ENCODE measurements at places on chromosomes 16 and 17.

DNA sequence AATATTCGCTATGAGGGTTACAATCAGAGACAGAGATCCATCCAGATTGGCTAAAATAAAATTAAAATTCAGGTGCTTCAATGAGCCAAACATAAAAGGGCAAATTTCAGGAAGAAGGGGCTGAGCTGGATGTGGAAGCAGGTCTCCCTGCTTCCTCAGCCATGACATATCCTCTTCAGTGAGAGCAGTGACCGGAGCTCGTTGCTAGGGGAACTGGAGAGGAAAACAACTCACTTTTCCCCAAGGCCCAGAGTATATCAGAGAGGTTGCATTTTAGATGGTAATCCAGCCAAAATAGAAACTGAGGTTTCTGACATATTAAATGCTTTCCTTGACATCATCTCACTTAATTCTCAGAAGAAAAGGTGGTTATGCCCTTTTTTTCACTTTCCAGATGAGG is 503.5 kb downstream of the HS3ST4 start:
- H3K4me3 ChIP-seq = no peak overlapping the region
- no peaks in the 10 kb centered on the region for H3K36me3 ChIP-seq
- DNase-seq = no peak
- H3K27ac ChIP-seq = no peak overlapping the region

- H3K27me3 ChIP-seq = no peaks in the 10 kb centered on the region
- H3K4me3 ChIP-seq = peak overlapping the region; percentile 94
- peaks cover 30% of the 10 kb centered on the region for H3K4me1 ChIP-seq
- peak; percentile 46 for DNase-seq
- peak overlapping the region; percentile 90 for H3K27ac ChIP-seq
Observed at GRCh38 chr17:63842173-63842539, 329 bp downstream of the SMARCD2 start.

DNA sequence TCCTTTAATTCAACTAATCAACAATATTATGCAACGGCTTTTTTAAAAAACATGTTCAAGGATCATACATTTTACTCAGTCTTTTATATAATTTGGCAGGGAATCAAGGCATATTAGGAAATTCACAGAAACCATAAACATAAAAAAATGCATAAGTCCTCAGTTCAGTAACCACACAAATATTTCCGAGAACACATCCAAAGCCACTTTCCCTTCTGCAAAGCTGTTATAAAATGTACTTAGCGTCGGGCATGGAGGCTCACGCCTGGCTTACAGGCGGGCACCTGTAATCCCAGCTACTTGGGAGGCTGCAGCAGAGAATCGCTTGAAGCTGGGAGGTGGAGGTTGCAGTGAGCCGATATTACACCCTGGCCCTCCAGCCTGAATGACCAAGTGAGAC is 9.7 kb upstream of the ZC3H7A start:
- no peaks in the 10 kb centered on the region for H3K27me3 ChIP-seq
- no peak for DNase-seq
- no peaks in the 10 kb centered on the region for H3K4me1 ChIP-seq
- no peak overlapping the region for H3K4me3 ChIP-seq
- no peak overlapping the region for H3K27ac ChIP-seq
- no peaks in the 10 kb centered on the region for H3K36me3 ChIP-seq

DNA sequence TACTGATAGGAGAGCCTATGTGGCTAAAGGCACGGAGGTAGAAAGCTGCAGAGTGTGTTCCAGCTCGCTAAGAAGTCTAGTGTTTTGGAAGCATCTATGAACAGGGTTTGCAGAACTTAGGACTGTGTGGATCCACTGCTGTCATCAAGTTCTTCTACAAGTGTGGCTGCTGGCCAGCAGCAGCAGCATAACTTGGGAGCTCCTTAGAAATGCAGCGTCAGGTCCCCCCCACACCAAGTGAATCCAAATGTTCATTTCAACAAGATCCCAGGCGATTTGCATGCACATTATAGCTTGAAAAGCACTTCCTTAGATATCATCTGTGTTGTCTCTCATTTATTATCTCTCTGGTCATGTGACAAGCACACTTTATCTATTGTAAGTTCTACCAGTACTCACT is 131.9 kb upstream of the SHISA6 start:
- DNase-seq = no peak
- H3K27me3 ChIP-seq = no peaks in the 10 kb centered on the region
- no peak overlapping the region for H3K27ac ChIP-seq
- no peaks in the 10 kb centered on the region for H3K4me1 ChIP-seq

DNA sequence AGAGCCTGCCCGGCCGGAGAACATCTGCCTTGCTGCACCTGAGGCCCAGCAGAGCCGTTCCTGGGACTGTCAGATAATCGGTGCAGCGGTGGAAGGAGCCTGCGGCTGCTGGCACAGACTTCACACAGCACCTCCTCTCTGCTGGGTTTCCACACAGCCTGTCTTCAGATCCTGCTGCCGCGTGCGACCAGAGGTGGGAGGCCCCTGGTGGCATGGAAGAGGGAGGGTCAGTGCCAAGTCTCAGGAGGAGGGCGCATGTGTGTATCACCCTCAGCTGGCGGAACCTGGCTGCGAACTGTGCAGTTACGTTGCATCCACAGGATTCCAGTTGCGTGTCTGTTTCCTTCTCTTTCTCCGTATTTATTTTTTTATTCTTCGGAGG is 3.3 kb downstream of the CDK5R1 start:
- H3K36me3 ChIP-seq = no peaks in the 10 kb centered on the region
- H3K27ac ChIP-seq = no peak overlapping the region
- no peaks in the 10 kb centered on the region for H3K27me3 ChIP-seq
- DNase-seq = no peak
- H3K4me1 ChIP-seq = no peaks in the 10 kb centered on the region

GRCh38 chr17:48554412-48555257 is 9.7 kb upstream of the HOXB2 start:
- H3K36me3 ChIP-seq = no peaks in the 10 kb centered on the region
- H3K27me3 ChIP-seq = peaks cover 3% of the 10 kb centered on the region
- DNase-seq = no peak
- H3K4me1 ChIP-seq = no peaks in the 10 kb centered on the region
- H3K4me3 ChIP-seq = peak overlapping the region; percentile 68
- peak overlapping the region; percentile 78 for H3K27ac ChIP-seq

DNA sequence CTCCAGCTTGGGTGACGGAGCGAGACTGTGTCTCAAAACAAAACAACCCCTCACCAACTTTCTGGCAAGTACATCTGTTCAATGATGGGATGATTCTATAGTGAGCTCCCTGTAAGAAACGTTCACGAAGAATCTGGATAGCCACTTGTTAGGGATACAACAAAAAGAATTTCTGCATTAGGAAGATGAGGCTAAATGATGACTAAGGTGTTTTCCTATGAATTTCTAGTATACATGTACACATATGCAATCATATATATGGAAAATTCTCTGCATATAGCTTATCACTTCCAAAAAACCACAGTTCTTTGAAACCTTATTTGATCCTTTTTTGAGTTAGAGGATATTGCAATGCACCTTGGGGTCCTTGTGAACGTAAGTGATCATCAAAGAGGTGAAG is 64.4 kb upstream of the CLEC18A start:
- H3K4me1 ChIP-seq = no peaks in the 10 kb centered on the region
- H3K36me3 ChIP-seq = no peaks in the 10 kb centered on the region
- no peak for DNase-seq

DNA sequence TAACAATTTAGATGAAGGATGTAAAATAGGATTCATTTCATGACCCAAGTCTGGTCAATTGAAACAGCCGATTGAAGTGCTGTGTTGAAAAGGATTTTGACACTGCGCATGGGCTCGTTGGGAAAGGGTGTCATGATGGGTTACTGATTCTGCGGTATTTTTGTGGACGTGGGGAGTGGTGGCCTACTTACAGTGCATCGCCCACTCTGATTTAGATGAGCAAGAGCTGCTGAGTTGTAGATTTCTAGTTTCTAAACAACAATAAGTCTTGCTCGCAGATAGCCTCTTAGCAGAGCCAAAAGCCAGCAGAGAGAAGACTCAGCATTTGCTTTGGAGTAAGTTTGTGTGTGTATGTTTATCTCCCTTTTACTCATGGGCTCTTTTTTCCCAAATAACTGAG is 731.0 kb downstream of the MAF start:
- H3K4me1 ChIP-seq = no peaks in the 10 kb centered on the region
- H3K27ac ChIP-seq = no peak overlapping the region
- DNase-seq = no peak
- H3K27me3 ChIP-seq = no peaks in the 10 kb centered on the region
- H3K36me3 ChIP-seq = no peaks in the 10 kb centered on the region

DNA sequence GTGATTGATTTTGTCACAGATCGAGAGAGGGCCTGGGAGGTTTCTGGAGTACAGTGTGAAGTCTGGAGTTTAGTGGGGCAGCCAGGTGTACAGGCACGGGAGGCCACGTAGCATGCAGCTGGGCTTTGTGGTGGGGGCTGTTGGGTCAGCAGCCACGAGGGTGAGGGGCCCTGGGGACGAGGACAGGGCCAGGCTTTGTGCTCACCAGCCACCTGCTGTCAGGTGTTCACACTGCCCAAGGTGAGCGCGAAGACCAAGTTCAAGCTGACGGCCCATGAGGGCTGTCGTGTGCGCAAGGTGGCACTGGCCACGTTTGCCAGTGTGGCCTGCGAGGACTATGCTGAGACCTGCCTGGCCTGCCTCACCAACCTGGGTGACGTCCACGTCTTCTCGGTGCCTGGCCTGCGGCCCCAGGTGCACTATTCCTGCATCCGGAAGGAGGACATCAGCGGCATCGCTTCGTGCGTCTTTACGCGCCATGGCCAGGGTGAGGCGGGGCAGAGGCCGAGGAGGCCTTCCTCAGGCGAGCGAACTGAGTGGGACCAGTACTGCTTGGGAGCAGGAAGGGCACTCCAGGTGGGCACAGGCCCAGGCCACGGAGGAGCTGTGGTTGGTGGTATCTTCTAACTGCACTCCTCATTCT is 15.9 kb downstream of the LLGL1 start:
- no peak for DNase-seq
- H3K4me3 ChIP-seq = no peak overlapping the region
- no peaks in the 10 kb centered on the region for H3K36me3 ChIP-seq
- H3K4me1 ChIP-seq = no peaks in the 10 kb centered on the region
- no peaks in the 10 kb centered on the region for H3K27me3 ChIP-seq
- no peak overlapping the region for H3K27ac ChIP-seq

- H3K27me3 ChIP-seq = no peaks in the 10 kb centered on the region
- H3K4me1 ChIP-seq = no peaks in the 10 kb centered on the region
- no peak for DNase-seq
Observed at GRCh38 chr16:10536814-10537389, 43.5 kb downstream of the EMP2 start.

GRCh38 chr17:16423226-16423872 is 8.0 kb downstream of the TRPV2 start:
- no peak for DNase-seq
- no peak overlapping the region for H3K4me3 ChIP-seq
- H3K27me3 ChIP-seq = no peaks in the 10 kb centered on the region
- no peaks in the 10 kb centered on the region for H3K4me1 ChIP-seq

DNA sequence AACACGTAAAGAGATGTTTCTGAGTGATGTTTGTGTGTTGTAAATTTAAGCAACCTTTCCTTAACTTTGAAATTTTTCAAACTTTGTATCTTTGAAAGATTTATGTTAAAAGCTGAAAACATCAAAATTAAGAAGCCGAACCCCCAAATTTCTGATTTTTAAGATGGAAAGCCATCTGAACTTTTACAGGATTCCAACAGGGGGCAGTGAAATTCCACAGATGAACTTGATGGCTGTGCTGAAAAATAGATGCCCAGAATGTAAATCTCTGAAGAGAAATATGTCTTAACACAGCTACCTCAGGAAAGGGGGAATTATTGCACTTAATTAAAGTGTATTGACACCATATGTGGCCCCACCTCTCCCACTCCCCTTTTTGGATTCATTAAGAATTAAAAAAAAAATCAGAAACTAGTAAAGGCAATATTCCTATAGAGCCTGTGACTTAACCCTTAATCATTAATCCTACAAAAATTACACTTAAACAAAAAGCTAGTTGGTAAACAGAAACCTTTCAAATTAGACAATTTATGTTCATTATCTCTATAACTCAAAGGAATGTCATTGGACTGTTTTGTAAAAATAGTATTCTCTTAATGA is 597.9 kb downstream of the KCNJ2 start:
- H3K4me3 ChIP-seq = no peak overlapping the region
- DNase-seq = no peak
- no peaks in the 10 kb centered on the region for H3K27me3 ChIP-seq
- H3K4me1 ChIP-seq = no peaks in the 10 kb centered on the region

- no peak for DNase-seq
- H3K4me1 ChIP-seq = no peaks in the 10 kb centered on the region
- H3K27me3 ChIP-seq = no peaks in the 10 kb centered on the region
- H3K27ac ChIP-seq = no peak overlapping the region
- H3K36me3 ChIP-seq = no peaks in the 10 kb centered on the region
Observed at GRCh38 chr17:65794572-65794971, 233.1 kb upstream of the AXIN2 start.

- H3K4me3 ChIP-seq = no peak overlapping the region
- H3K27ac ChIP-seq = peak overlapping the region; percentile 96
- no peaks in the 10 kb centered on the region for H3K4me1 ChIP-seq
Observed at GRCh38 chr17:76702076-76702475, 8.7 kb downstream of the MXRA7 start.

DNA sequence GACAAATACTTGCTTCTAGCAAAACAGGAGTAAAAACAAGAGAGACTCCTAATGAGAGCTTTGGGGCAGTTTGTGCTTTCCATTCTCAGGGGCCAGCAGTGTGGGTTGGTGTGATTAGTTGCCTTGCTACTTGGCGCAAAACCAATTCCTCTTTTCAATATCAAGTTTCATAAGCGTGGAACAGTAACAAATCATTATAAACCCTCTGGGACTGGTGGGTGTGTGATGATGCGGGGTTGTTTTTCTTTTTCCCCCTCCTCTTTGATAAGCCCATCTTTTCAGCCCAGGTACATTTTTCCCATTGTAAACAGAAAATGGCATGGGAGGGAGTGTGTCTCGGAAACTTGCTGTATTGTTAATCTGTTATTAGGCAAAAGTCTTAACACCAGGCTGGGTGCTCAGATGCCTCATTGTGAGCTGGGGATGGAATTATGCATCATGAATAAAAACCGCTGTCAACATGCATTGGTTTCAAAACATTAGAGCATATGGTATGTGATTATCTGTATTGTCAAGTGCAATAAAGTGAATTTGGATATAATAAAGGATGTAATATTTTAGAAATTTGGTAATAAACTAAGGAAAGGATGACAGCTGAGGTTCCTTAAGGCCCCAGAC is 166.4 kb downstream of the CCDC182 start:
- no peak for DNase-seq
- no peaks in the 10 kb centered on the region for H3K36me3 ChIP-seq
- no peaks in the 10 kb centered on the region for H3K27me3 ChIP-seq
- H3K4me3 ChIP-seq = peak overlapping the region; percentile 58
- H3K4me1 ChIP-seq = peaks cover 12% of the 10 kb centered on the region

GRCh38 chr17:1158879-1159278 is 20.9 kb downstream of the ABR start:
- H3K4me1 ChIP-seq = no peaks in the 10 kb centered on the region
- DNase-seq = no peak
- H3K27ac ChIP-seq = no peak overlapping the region
- H3K4me3 ChIP-seq = no peak overlapping the region
- H3K27me3 ChIP-seq = no peaks in the 10 kb centered on the region
- H3K36me3 ChIP-seq = no peaks in the 10 kb centered on the region

Data from breast epithelium (tissue), 4 donors.